Aorta (tissue), 5 donors: ENCODE measurements at places on chromosomes 12 and 14. TPM values are rescaled to one million over a fixed set of nuclear protein-coding genes. Genes with fewer than 3 reads are reported as not detected.

DNA sequence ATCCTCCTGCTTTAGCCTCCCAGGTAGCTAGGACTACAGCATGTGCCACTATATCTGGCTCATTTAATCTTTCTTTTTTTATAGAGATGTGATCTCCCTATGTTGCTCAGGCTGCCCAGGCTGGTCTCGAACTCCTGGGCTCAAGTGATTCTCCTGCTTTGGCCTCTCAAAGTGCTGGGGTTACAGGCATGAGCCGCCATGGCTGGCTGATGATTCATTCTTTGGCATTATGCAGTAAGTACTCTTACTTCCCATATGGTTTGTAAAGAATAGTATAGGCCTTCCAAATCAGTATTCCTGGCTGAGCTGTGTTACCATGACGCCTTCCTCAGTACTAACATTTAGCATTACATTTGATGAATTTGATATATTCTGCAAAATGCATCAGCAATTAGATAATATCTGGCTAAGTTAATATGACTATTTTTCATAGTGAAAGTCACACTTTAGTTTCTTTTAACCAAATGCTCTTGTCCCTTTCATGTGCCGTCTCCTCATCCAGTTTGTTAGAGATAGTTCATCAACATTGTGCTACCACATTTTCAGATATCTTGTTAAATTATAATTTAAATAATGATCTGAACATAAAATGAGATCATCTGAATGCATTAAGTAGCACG is 3.2 kb upstream of the MIA2 start:
- H3K27ac ChIP-seq = no peak overlapping the region
- no peak overlapping the region for H3K4me3 ChIP-seq
- DNase-seq = no peak
- H3K36me3 ChIP-seq = no peaks in the 10 kb centered on the region

DNA sequence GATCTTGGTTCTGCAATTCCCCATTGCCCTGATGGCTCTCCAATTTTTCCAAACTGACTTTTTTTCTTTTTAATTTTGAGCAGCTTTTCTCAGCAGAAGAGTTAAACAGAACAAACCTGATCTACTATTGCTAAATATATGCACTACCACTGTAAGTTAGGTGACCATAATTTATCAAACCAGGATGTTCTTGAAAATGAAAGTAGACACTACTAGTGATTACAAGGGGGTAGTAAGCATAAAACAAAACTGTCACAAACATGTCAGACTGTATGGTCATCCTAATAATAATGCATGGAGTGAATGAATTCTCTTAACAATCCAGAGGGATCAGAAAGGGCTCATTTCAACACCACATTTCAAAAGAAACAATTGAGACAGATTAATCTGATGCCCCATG is 183.0 kb upstream of the FOXN3 start:
- H3K27me3 ChIP-seq = no peaks in the 10 kb centered on the region
- no peak overlapping the region for H3K4me3 ChIP-seq
- H3K36me3 ChIP-seq = no peaks in the 10 kb centered on the region
- DNase-seq = no peak
- no peak overlapping the region for H3K27ac ChIP-seq
- H3K4me1 ChIP-seq = peaks cover 5% of the 10 kb centered on the region

Gene NPFF
- not detected for total RNA-seq

Gene RAD51AP1
- total RNA-seq = 2.8 TPM

Gene KRT6B
- total RNA-seq = not detected

Gene MYO1A
- 0.58 TPM for total RNA-seq

GRCh38 chr12:13973996-13974395 is 7.4 kb downstream of the GRIN2B start:
- no peaks in the 10 kb centered on the region for H3K27me3 ChIP-seq
- H3K4me1 ChIP-seq = no peaks in the 10 kb centered on the region
- no peak overlapping the region for H3K27ac ChIP-seq
- H3K36me3 ChIP-seq = no peaks in the 10 kb centered on the region
- no peak for DNase-seq
- no peak overlapping the region for H3K4me3 ChIP-seq

GRCh38 chr14:35932659-35933159 is 106.6 kb downstream of the BRMS1L start:
- H3K4me3 ChIP-seq = no peak overlapping the region
- H3K4me1 ChIP-seq = no peaks in the 10 kb centered on the region
- no peaks in the 10 kb centered on the region for H3K27me3 ChIP-seq
- no peaks in the 10 kb centered on the region for H3K36me3 ChIP-seq
- DNase-seq = no peak
